ENCODE measurements at places on chromosomes 16 and 17. TPM values are rescaled to one million over a fixed set of nuclear protein-coding genes. Genes with fewer than 3 reads are reported as not detected.

Gene LITAFD
- not detected for total RNA-seq

Gene EME2
- 55.0 TPM for total RNA-seq

Gene TP53TG3C
- not detected for total RNA-seq

Gene OR1A2
- total RNA-seq: not detected

Gene RAB11FIP4
- total RNA-seq: 16.2 TPM

Gene TNFRSF13B
- total RNA-seq: not detected

Gene DNAH3
- not detected for total RNA-seq

Gene SEZ6L2
- total RNA-seq: not detected

Gene CEP295NL
- not detected for total RNA-seq

Gene C17orf100
- total RNA-seq: 1.5 TPM

Gene P2RX5
- 2,596 TPM for total RNA-seq

Gene TPSG1
- 1.3 TPM for total RNA-seq

Gene LHX1
- total RNA-seq: 0.24 TPM

Gene MYH1
- total RNA-seq: not detected
